ENCODE measurements at places on chromosomes 2 and 18.

GRCh38 chr18:36593001-36593400, 235.8 kb downstream of the TPGS2 start:
- DNase-seq, result peak; percentile 4

GRCh38 chr18:28715206-28715605, 538.3 kb upstream of the CDH2 start:
- DNase-seq, result peak; percentile 59

DNA sequence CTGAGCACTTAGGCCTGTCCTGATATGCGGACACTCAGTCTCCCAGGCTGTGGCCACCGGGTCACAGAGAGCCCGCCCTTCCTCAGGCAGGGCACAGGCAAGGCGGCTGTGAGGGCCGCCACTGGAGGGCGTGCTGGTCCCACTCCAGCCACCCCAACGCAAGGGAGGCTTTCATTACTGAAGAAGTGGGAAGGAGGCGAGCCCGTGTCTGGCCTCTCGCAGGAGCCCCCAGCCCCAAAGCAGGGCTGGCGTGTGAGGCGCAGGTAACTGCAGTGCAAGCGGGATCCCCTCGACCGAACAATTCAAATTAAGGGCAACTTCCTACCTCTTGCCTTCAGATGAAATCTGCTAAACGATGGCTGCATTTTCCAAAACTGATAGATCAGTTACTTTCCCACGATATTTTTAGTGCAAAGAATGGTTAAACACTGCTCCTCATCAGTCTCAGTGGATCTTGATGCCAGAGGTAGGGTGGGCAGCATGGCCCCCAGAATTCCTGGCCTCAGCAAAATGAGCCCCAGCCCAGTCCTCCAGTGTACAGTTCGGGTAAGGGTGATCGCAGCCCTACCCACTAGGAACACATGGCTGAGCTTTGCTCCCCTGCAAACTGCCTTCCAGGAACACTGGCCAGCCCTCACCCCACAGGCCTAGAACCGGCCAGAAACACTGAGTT, 97.2 kb downstream of the SEPTIN10 start:
- no peak for DNase-seq

- no peak for DNase-seq
Observed at GRCh38 chr2:234212534-234212933, 162.0 kb downstream of the SPP2 start.

DNA sequence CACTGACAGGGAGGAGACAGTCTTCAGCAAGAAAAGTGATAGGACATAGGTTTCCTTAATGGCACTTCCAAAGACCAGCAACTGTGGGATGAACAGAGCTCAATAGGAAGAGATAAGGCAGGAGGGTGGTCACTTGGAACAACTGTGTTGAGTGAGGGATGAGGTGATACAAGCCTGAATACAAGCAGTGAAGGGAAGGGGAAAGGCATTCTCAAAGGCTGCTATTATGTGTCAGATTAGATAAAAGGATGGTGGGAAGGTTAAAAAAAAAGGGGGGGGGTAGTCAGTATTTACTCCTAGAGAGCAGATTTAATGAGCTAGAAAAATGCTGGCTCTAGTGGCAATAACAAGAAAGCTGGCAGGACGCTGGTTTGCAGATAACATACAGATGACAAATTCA, 25.7 kb downstream of the CCBE1 start:
- DNase-seq, result no peak

GRCh38 chr2:65458999-65459398, 26.6 kb upstream of the SPRED2 start:
- DNase-seq, result no peak

- no peak for DNase-seq
Observed at GRCh38 chr2:67877301-67877700, 185.5 kb downstream of the C1D start.

GRCh38 chr2:151623631-151624030, 110.6 kb downstream of the NEB start:
- no peak for DNase-seq

DNA sequence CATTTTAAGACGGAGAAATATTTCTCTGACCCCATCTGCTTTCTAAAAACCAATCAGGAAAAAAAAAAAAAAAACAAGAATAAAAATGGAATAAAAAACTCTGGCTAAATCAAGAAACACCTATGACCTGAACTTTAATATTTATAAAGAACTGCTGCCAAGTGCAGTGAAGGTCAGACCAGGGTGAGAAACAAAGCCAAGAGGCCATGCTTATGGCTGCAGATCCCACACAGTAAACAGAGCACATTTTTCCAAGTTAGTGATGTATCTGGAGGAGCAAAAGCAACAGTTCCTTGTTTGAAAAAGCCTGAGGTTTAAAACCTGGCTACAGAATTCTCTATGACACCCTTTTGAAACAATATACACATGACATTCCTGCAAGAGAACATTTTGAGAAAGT, 242.3 kb downstream of the SRBD1 start:
- DNase-seq, result no peak

DNA sequence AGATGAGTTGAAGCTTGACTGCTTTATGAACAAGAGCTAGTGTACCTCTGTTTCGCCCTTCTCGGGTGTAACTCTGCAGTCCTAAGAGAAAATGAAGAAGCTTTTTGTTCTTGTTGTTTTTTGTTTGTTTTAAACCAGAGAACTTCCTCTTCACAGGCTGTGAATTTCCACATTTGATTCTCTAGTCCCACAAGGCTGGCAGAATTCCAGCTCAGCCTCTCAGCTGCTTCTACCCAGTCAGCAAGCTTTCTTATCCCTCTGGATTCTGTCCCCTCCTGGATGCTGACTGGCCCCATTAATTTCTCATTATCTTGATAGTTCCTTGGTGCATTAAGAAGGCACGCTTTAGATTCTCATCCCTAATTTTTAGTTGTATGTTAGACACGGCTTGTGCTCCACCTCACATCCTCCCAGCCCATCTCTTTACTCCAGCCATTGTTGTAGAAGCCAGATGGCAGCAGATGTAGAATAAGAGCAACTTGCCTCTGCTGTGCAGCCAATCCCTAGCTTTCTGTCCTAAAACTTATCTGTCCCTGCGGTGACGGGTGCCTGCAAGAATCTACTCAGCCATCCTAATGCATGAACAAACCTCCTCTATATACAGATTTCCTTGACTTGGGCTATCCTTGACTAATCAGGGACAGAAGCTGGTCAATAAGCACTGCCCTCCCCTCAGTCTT, 12.3 kb upstream of the RESP18 start:
- peak; percentile 52 for DNase-seq

DNA sequence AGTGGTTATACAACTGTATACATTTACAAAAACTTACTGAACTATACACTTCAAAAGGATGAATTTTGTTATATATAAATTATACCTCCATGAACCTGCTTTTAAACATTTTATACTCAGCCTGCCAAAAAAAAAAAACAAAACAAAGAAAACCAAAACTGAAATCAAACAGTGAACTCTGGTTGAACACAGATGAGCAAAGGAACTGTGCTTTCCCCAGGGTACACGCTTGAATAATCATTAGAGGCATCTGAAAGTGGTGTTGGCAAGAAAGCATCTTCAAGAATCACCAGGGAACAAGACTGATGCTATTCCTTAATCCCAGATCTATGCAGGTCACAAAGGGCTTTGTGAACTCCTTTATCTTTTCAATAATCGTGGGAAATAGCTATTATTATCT, 77.0 kb upstream of the LYPD1 start:
- DNase-seq, result no peak

DNA sequence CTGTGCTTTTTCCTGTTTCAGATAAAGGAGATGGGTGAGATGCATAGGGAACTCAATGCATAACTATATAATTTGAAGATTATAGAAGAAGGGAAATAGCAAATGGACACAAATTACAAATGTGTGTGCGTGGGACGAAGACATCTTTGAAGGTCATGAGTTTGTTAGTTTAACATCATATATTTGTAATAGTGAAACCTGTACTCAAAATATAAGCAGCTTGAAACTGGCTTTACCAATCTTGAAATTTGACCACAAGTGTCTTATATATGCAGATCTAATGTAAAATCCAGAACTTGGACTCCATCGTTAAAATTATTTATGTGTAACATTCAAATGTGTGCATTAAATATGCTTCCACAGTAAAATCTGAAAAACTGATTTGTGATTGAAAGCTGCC, 16.4 kb upstream of the MSH2 start:
- no peak for DNase-seq

DNA sequence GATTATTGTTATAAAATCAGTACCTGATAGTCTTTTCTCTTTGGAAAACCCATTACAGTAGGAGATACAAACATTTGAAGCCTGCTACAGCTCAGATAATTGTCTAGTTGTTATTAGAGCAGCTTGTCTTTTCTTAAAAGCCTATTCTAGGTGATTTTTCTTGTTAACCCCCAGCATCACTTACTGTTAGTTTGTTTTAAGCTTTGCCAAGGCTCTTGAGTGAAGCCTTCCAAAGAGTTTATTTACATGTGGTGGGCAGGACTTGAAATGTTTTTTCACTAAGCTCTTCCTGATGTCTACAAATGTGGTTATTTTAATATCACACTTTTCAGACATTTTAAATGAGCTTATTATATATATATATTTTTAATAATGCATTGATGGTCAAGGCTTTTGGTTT, 791.3 kb downstream of the PLCL1 start:
- no peak for DNase-seq

GRCh38 chr18:35324926-35325655, 19.1 kb downstream of the ZNF24 start:
- peak; percentile 23 for DNase-seq

- DNase-seq, result no peak
Observed at GRCh38 chr2:217199255-217199630, 339.4 kb upstream of the TNP1 start.

DNA sequence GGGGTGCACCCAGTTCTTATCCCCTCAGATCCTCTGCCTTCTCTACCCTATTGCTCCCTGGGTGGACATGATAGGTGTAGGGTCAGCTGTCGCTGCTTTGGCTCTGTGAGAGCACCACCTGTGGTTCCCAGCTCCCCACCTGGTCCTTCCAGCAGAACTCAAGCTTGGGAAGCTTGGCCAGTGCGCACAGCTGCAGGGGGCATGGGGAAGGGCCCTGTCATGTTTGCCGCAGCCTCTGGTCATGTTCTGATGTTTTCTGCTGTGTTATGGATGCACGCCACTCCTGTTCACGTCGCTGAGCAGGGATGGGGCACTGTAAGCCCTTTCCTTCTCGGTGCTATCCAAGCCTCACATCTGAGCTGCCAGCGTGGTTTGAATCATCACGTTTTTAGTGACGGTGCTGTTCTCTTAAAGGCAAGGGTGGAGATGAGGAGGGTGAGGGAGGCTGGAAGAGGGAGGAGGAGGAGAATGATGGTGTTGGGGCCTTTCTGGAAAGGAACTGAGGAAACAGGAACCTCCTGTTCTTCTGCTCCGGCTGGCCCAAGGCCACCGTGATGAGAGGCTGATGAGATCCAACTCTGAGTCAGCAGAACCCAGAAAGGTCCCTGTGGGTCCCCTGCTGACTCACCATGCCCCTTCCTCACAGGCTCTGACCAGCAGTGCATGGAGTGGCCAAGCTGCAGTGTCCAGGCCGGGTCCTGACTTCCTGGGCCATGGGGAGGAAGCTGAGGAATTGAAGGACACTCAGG, 78.0 kb downstream of the LIPG start:
- DNase-seq, result no peak

DNA sequence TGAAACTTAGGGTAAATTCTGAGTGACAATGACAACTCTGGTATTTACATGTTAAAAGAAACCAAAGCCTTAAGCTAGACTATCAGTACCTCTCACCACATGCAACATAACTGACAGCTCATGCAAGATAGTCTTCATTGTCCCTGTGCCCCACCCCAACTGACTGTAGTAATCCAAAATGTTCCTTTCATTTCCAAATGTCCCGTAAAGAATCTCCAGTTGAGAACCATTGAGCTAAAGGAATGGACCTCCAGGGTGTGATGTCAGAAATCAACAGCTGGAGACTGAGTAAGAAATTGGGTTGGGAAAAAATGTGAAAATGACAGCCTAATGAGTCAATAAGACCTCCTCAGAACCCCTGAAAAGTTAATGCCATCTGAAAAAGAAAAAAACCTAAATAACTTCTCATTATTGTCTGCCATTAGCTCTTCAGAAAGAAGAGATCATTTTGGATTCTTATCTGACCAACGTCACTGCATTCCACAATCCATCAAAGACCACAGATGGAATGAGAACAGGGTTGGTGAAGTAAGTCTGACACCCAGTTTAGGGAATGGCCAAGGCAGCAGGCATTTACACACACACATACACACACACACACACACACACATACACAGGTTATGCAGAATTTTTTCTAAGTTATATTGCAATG, 51.7 kb upstream of the ACVR2A start:
- DNase-seq, result no peak

DNA sequence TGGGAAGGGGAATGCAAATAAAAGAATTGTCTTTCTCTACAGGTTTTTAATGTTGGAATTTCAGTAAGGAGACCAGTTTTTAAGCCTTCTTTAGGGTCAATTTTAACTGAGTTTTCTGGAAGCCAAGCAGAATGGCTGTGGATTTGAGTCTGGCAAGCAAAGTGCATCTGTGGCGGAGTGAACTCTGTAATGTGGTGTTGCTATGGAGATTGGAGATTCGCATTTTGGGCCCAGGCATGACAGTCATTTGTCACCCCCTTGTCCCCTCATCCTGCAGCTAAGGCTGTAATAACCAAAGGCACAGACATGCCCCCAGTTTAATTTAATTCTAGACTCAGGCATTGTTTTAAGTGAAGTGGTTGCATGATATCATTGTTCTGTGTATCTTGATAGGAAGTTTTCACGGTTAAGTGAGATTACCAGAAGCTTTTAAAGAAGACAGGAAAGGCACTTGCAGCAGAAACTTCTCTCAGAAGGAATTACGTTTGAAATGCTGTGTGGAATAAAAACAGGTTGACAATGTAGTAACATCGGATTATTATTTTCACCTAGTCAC, 30.6 kb downstream of the ARMC9 start:
- DNase-seq, result no peak

DNA sequence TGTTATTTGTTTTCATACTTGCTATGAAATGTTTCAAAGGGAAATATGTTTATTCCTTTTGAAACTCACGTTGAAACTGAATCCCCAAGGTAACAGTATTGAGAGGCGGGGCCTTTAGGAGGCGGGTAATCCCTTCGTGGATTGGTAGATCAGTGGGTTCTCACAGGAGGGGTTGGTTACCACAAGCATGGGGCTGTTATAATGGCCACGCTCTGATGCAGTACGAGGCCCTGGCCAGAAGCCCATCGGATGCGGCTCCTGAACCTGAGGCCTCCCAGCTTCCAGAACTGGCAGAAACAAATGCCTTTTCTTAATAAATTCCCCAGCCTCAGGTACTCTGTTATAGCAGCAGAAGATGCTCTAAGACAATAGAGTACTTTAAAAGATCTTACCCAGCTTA, 135.7 kb downstream of the ASB1 start:
- no peak for DNase-seq

DNA sequence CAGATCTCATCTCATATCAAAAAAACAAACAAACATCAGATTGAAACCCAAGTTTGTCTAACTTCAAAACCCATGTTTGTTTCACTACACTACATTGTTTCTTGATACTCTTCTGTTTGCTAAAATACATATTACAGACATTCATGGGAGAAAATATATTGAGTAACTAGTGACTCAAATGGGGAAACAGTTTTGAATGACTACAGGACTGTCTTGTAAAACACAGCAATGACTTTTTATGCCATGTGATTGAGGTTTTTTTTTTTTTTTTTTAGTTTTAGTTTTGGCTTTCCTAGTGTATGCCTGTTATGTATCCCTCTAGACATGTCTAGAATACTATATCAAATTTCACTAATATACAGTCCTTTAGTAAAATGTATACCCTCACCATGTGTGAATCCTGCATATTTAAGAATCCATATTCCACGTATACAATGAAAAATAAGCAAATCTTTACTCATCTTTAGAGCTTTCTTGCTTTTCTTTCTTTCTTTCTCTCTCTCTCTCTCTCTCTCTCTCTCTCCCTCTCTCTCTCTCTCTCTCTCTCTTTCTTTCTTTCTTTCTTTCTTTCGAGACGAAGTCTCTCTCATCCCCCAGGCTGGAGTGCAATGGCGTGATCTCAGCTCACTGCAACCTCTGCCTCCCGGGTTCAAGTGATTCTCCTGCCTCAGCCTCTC, 46.6 kb upstream of the SERTAD2 start:
- DNase-seq, result peak; percentile 52
